Stimulated activated CD8-positive, alpha-beta memory T cell treated with anti-CD3 and anti-CD28 coated beads, Interleukin-7, amount 100 ng/mL, for 24 hours (primary cell): ENCODE measurements at places on chromosomes 5 and 9.

GRCh38 chr9:125493881-125494652 lies 212.9 kb downstream of the MAPKAP1 start:
- no peak for DNase-seq

DNA sequence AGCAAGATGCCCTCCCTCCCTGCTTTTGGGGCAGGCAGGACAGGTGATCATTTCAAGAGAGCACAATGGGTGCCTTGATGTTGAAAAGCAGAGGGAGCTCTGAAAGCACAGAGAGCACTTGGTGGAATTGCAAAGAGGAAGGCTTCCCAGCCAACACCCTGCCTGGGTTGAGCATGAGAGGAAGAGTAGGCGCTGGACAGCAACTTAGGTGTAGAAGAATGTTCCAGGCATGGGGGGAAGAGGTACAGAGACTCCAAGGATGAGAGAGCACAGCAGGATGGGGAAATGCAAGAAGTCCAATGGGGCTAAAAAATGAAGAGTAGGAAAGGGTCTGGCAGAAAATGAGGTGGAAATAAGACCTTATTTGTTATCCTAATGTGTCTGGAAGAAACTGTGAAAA lies 144.8 kb downstream of the TRIM36 start:
- no peak for DNase-seq

DNA sequence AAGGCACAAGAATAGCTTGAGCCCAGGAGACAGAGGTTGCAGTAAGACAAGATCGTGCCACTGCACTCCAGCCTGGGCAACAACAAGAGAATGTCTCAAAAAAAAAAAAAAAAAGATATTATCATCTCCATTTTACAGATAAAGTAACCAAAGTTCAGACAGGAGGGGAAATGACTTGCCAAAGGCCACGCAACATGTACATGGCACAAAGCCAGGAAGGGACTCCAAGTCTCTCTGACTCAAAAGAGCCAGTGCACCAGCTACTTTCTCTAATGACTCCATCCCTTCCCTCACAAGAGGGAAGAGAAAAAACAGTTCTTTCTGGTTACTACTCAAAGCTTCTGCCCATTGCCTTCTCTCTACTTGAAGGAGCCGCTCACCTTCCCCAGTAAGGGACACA lies 34.1 kb downstream of the SIL1 start:
- DNase-seq, result no peak

GRCh38 chr5:118325931-118326330 lies 662.4 kb downstream of the DTWD2 start:
- DNase-seq, result no peak

DNA sequence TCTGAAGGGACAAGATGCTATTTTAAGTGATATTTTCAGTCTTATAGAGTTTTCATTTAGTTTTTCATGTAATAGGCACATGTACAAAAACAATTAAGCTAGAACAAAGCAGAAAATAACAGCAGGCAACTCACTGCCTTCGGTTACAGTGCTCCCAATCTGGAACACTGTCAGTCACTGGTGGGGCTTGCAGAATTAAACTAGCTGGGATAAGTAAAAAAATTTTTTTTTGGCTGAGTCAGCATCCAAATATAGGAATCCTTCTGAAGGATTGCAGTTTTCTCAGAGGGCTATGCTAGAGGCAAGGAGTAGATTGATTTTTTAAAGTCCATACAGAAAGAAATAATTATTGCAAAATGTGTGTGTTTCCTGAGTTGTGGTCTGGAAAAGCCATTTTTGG lies 250.2 kb upstream of the RFX3 start:
- no peak for DNase-seq

GRCh38 chr5:79962575-79963222 lies 28.4 kb downstream of the MTX3 start:
- DNase-seq, result peak; percentile 16

- DNase-seq, result no peak
Observed at GRCh38 chr5:119360905-119361593, 5.2 kb downstream of the TNFAIP8 start.

GRCh38 chr5:59423021-59423420 lies 470.5 kb downstream of the PDE4D start:
- DNase-seq, result no peak

DNA sequence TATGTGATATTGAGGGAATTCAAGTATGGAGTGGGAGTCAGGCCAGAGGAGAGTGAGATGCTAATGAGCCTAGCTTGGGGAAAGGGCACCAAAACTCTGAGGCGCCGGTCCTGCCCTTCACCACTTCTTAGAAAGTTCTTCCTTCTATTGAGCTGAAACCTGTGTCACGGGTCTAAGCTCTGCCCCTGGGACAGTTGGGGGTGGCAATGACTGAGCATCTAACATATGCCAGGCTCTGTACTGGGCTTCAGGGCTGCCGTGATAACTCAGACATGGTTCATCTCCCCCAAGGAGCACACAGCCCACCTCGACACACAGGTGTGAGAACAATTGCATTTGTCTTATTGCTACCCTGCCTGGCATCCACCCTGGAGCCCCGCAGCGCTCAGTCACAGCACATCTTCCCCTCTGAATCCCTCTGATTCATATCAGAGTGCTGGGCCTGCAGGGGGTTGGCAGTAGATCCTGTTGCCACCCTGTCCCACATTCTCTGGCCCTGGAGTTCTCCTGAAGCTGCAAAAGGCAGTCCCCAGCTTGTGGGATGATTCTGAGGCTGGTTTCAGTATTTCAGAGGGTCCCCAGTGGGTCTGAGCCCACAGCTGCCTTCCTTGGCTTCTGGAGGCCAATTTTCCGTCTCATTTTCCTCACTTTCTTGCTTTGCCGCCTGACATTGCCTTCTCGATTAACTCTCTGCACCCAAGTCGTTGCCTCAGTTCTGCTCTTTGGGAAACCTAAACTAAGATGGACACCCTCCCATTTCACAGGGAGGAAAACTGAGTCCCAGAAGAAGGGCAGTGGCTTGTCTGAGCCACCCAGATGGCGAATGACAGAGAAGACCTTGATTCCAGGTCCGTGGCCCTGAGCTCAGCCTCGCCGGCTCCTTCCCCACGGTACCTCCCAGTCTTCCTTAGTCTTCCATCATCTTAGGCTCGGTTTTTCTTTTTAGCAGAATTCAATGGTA lies 42.5 kb downstream of the ALG2 start:
- DNase-seq, result no peak

- peak; percentile 14 for DNase-seq
Observed at GRCh38 chr9:134698587-134699342, 57.2 kb downstream of the COL5A1 start.

DNA sequence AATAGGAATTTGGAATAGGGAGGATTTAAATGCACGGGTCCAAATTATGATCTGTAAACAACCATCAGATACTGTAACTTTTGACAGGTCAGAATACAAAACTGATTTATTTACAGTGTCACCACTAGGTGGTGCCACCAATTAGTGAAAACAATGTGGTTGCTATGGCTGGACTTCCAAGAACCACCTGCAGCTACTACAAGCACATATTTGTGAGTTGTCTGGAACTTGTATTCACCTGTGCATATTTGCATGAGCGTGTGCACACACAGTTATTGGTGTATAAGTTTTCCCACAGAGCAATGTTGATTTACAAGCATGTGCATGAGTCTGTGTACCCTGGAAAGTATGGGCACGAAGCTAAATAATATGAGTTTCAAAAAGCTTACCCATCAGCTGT lies 3.0 kb upstream of the HRCT1 start:
- no peak for DNase-seq

GRCh38 chr5:135196483-135196882 lies 162.5 kb upstream of the PITX1 start:
- no peak for DNase-seq

DNA sequence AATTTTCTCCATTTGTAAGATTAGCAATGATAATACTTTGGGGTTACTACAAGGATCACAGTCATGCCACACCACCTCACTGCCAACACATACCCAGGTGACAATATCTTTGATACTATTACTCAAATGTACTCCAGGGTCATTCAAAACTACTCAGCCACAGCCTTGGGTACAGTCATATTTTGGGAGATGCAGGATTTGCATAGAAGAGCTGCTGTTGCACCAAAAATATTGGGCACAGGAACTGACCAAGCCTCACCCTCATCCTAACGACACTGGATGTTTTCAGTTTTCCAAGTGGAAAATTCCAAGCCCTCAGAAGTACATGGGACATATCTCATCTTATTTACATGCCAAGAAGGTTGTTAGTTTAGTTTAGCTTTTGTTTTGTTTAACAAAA lies 120.9 kb upstream of the C6 start:
- no peak for DNase-seq

DNA sequence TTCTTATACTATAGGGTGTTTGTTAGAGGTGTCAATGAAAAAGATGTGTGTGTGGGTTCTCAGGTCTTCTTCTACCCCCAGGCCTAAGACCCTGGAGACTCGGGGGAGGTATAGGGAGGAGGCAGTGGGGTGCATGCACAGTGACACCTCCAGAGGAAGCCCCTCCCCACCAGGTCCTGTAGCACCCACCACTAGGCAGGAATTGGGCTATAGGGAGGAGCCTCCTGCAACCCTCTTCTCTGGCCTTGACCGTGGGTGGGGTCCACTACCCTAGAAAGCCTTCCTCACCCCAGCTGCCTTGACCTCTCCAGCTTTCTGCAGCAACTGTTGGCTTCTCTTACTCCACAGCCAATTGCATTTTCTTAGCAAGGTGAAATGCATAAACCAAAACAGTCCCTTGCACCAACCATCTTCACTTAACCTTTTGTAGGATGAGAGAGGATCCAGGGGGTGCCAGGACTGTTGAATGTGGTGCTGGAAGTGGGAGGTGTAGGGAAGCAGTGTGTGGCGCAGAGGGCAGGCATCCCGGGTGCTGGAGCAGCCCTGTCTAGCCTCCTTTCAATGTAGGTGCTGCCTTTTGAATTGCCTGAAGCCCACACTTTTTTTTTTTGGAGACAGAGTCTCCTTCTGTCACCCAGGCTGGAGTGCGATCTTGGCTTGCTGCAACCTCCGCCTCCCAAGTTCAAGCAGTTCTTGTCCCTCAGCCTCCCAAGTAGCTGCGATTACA lies 128.5 kb downstream of the RGS3 start:
- no peak for DNase-seq

- DNase-seq, result no peak
Observed at GRCh38 chr5:125006011-125006685, 259.7 kb upstream of the ZNF608 start.

DNA sequence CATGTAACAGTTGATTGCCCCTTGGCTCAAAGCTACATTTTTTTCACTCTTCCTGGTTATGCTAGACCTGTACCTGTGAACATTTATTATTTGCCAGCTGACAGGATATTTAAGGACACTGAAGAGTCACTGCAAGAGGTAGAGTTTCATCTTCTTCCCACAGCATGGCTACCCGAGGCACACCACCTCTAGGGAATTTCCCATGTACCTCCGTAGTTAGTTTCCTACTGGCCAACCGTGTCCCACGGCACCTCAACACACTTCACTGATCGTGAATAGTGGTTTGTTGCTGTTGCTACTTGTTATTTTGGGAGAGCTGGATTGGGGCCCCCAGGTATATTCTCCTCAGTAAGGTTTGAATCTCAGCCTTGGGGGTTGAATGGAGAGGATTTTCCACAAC lies 648.6 kb downstream of the SEMA5A start:
- no peak for DNase-seq

DNA sequence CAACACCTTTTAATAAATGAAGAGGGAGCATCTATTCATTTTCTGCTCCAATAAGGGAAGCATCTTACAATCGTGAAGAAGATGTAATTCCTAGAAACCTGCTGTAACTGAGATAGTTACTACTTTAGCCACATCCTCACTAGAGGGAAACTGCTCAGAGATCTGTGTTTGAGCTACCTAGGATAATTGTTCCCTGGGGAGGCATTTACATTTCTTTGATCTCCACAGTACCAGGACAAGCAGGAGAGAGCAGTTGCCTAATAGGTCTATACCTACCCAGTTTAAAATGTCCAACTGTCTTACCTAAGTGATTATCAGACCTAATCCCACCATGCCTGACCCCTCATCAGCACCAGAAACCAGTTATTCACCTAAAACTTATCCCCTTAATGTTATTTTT lies 196.9 kb downstream of the TUSC1 start:
- no peak for DNase-seq

- no peak for DNase-seq
Observed at GRCh38 chr5:157518963-157519362, 56.6 kb downstream of the ADAM19 start.

DNA sequence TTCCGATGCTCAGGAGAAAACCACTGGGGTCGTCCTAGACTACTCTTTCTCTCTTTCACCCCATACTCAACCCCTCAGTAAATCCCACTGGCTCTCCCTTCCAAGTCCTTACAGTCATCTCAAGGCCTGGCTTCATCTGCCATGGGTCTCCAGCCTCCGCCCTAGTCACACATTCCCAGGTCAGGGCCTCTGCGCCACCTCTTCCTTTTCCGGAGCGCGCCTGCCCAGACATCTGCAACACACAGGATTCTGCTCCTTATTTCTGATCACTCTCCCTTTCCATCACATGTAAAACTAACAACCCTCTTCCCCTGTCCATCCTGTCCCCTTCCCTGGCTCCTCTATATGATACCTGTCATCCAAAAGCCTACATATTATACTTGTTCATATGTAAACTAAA lies 39.8 kb downstream of the RAPGEF1 start:
- DNase-seq, result no peak

DNA sequence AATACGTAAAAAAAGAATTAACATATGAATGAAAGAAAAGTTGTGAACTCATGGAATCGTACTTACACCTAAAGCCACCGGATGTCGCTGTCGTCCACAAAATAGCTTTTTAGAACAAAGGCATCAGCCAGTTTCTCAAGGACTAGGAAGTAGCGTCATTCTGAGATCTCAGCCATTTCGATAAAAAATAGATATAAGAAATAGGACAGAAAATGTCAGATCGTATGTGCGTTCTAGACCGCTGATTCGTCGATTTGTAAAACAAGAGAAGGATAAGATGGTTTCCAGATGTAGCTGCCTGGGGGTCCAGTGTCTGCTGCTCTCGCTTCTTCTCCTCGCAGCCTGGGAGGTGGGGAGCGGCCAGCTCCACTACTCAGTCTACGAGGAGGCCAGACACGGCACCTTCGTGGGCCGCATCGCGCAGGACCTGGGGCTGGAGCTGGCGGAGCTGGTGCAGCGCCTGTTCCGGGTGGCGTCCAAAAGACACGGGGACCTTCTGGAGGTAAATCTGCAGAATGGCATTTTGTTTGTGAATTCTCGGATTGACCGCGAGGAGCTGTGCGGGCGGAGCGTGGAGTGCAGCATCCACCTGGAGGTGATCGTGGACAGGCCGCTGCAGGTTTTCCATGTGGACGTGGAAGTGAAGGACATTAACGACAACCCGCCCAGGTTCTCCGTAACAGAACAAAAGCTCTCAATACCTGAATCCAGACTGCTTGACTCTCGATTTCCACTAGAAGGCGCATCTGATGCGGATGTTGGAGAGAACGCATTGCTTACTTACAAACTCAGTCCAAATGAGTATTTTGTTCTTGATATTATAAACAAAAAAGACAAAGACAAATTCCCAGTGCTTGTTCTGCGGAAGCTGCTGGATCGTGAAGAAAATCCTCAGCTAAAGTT lies at the start of gene PCDHA10:
Gene PCDHA10 (plus strand): TSS at position 126 of the 903 bp plus-strand sequence. CDS start 152 bp downstream, at position 278.
- DNase-seq, result no peak

DNA sequence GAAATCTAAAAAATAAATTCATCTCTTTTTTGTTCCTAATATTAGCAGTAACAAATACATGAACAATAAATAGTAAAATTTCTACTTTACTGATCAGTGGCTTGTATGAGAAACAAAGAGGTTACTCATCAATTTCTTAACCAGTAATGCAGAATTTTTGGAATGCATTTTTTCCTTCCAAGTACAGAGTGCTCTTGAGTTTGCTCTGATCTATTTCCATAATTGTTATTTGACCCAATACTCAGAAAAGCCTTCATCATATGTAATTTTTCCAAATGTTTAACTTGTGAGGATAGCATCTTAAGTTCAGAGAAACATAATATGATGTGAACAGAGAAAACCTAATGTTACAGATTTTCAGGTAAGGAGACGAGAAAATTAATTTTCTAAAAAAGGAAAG lies 47.3 kb downstream of the FBN2 start:
- no peak for DNase-seq
